Cardiac muscle cell (in vitro differentiated cells and primary cell): ENCODE measurements at places on chromosomes 4 and X. TPM values are rescaled to one million over a fixed set of nuclear protein-coding genes. Genes with fewer than 3 reads are reported as not detected.

Gene YIPF7
- total RNA-seq: not detected in 2 replicates

DNA sequence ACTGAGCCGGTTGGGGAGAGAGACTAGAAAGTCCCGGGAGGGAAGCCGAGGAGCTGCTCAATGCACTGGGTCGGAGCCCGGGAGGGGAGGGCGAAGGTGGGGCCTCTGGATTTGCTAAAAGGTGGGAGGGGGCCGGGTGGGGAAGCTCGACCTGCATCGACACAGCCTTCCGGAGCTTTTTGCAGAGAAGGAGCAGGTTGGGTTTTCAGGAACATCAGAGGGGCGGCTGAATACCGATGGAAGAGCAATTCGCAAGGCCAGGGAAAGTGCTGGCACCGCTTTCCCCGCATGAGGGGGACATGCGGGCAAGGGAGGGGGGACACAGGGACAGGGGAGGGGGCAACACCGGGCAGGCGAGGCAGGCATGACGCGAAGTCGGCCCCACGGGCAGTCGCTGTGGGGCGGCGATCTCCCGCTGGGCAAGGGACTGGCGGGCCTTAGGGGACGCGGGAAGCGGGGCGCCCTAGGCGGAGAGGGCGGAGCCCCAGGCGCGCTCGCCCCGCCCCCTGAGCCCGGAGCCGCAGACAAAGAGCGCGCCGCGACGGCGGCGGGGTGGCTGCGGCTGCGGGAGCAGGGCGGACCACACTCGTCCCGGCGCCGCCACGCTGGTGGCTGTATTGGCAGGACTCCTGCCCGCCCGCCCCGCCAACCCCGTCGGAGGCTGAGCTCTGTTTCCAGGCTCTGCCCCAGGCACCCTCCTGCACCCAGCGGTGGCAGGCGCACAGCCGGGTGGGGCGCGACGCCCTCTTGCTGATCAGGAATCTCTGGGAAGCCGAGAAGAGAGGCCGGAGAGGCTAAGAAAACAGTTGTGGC lies 11.6 kb downstream of the PDZD4 start:
- no peaks in the 10 kb centered on the region for H3K27me3 ChIP-seq
- H3K4me1 ChIP-seq: no peaks in the 10 kb centered on the region
- no peak overlapping the region for H3K27ac ChIP-seq

GRCh38 chrX:68935362-68935761 lies 106.5 kb downstream of the EFNB1 start:
- H3K36me3 ChIP-seq: no peaks in the 10 kb centered on the region
- no peak overlapping the region for H3K4me3 ChIP-seq
- no peak for DNase-seq
- no peak overlapping the region for H3K27ac ChIP-seq
- no peaks in the 10 kb centered on the region for H3K27me3 ChIP-seq

Gene HMGN5
- 3.2 and 7.8 TPM in 2 replicates for total RNA-seq

DNA sequence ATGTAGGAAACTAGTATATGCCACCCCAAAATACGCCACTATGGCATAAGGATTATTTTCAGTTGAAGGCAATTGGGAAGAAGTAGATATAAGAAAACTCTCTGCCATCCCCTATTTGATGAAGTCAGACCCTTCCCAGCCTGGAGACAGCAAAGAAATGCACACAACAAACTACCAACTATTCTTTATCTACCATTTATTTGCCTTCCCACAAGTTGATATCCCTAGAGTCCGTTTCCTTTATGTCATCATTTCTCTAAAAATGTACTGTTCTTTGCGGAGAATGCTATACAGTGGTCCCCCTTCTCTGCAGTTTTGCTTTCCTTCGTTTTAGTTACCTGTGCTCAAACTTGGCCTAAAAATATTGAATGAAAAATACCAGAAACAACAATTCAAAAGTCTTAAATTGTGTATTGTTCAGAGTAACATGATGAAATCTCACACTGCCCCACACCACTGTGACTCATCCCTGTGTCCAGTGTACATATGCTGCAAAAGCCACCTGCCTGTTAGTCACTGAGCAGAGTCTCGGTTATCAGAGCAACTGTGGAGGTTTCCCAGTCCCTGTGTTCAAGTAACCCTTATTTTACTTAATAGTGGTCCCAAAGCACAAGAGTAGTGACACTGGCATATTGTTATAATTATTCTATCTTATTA lies 152.3 kb downstream of the WDFY3 start:
- no peak overlapping the region for H3K4me3 ChIP-seq
- peak; percentile 86 for DNase-seq
- H3K27ac ChIP-seq: no peak overlapping the region
- H3K36me3 ChIP-seq: peaks cover 20% of the 10 kb centered on the region
- H3K27me3 ChIP-seq: no peaks in the 10 kb centered on the region

- no peak for DNase-seq
- peaks cover 13% of the 10 kb centered on the region for H3K4me1 ChIP-seq
- H3K4me3 ChIP-seq: no peak overlapping the region
- no peaks in the 10 kb centered on the region for H3K27me3 ChIP-seq
- H3K36me3 ChIP-seq: no peaks in the 10 kb centered on the region
Measured at GRCh38 chrX:107861056-107861455, 35.4 kb downstream of the MID2 start.

DNA sequence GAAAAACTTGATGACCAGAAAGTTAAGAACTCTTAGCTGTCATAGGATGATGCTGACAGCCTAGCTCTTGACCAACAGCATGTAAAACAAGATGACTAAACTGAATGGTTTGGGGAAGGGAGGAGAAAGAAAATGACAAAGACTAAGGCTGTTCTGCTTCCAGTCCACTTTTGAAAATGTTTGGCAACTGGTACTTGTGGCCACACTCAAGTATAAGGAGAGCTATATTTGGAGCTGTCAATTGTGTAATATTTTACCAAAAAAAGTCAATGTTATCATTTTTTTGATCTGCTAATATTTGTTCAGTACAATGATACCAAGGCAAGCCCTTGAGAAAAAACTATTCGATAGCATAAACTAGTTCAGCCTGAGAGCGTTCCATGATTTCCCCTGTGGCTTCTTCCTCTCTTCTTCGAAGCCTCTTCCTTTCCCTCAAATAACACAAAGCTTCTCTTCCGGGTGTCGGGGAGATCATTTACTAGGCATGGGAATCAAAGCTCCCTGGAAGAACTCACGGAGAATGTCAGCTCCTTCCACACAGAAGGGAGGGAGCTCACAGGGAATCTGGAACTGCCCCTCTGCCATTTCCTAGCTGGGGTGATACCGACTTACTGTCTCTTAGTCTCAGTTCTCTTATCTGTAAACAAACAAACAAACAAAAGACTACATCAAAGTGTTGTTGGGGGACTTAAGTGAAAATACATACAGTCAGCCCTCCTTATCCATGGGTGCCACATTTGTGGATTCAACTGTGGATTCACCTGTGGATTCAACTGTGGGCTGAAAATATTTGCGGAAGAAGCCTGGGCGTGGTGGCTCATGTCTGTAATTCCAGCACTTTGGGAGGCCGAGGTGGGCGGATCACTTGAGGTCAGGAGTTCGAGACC lies 82.6 kb downstream of the SCD5 start:
- H3K27me3 ChIP-seq: peaks cover 17% of the 10 kb centered on the region
- no peaks in the 10 kb centered on the region for H3K4me1 ChIP-seq
- no peaks in the 10 kb centered on the region for H3K36me3 ChIP-seq
- peak; percentile 70 for DNase-seq
- H3K27ac ChIP-seq: no peak overlapping the region
- H3K4me3 ChIP-seq: no peak overlapping the region

DNA sequence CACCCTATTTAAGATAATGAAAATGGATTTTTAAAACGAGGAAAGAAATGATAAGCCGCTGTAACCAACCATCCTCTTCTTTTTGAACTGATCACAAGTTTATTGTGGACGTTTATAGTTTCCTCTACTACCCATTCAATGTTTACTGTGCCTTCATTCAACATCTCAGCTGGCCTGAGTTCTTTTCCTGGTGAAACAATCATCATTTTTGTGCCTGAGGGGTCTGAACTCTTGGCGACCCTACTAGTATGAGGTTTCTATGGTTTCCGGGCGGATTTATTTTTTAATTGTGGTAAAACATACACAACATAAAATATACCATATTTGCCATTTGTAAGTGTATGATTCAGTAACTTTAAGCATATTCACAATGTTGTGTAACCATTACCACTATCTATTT lies 100.7 kb downstream of the SPRY1 start:
- H3K27me3 ChIP-seq: no peaks in the 10 kb centered on the region
- no peak for DNase-seq
- no peaks in the 10 kb centered on the region for H3K36me3 ChIP-seq
- H3K4me1 ChIP-seq: no peaks in the 10 kb centered on the region

GRCh38 chr4:89957046-89957926 lies 62.6 kb downstream of the MMRN1 start:
- H3K4me1 ChIP-seq: no peaks in the 10 kb centered on the region
- H3K36me3 ChIP-seq: no peaks in the 10 kb centered on the region
- H3K27ac ChIP-seq: no peak overlapping the region
- DNase-seq: no peak
- H3K4me3 ChIP-seq: no peak overlapping the region

Gene POU3F4
- total RNA-seq: 0.03 TPM in 1 of 2 replicates, not detected in the other

DNA sequence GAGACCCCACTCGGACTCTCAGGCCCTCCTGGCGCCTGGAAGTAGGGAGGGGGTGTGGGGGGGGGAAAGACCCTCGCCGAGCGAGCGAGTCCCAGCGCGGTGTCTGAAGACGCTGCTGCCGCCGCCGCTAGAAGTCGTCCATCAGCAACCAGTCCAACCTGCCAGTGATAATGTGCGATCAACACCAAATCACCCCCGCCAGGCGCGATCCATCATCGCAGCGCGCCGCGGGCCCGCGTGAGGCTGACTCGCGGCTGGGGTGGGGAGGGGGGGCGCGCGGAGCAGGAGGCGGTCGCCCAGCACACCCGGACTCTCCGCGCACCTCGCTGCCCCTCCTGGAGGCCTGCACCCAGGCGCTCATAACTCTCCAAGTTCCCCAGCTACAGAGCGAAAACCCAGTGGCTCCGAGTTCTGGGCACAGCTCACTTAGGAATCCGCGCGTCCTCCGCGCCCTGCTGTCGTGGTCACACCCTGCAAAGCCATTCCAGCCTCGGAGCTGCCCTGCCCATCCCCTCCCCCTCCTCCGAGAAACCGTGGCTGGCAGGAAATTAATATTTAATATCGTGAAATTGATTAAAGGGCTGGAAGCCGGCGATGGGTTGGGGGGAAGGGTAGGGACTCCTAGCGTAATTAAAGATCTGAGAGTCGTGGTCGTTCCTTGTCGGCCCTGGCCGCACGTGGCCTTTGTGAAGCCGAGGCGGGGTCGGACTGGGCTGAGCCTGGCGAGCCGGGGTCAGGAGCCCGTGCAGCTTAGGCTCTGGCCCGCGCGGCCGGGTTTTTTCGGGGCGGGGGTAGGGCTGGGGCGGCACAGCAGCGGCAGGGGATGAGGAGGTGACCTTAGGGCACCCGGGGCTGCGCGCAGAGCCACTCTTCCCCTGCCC lies 58.1 kb upstream of the BCOR start:
- no peaks in the 10 kb centered on the region for H3K36me3 ChIP-seq
- H3K4me1 ChIP-seq: peaks cover 21% of the 10 kb centered on the region
- H3K4me3 ChIP-seq: peak overlapping the region; percentile 43
- H3K27me3 ChIP-seq: peaks cover 7% of the 10 kb centered on the region
- DNase-seq: no peak

- no peak overlapping the region for H3K4me3 ChIP-seq
- H3K27me3 ChIP-seq: no peaks in the 10 kb centered on the region
- no peak overlapping the region for H3K27ac ChIP-seq
- peak; percentile 23 for DNase-seq
- H3K4me1 ChIP-seq: no peaks in the 10 kb centered on the region
Measured at GRCh38 chr4:55385201-55385649, 10.5 kb upstream of the TMEM165 start.
